ENCODE measurements at places on chromosomes 16 and 17.

- DNase-seq, result no peak
Observed at GRCh38 chr17:81656835-81657234, 493 bp upstream of the PDE6G start.

DNA sequence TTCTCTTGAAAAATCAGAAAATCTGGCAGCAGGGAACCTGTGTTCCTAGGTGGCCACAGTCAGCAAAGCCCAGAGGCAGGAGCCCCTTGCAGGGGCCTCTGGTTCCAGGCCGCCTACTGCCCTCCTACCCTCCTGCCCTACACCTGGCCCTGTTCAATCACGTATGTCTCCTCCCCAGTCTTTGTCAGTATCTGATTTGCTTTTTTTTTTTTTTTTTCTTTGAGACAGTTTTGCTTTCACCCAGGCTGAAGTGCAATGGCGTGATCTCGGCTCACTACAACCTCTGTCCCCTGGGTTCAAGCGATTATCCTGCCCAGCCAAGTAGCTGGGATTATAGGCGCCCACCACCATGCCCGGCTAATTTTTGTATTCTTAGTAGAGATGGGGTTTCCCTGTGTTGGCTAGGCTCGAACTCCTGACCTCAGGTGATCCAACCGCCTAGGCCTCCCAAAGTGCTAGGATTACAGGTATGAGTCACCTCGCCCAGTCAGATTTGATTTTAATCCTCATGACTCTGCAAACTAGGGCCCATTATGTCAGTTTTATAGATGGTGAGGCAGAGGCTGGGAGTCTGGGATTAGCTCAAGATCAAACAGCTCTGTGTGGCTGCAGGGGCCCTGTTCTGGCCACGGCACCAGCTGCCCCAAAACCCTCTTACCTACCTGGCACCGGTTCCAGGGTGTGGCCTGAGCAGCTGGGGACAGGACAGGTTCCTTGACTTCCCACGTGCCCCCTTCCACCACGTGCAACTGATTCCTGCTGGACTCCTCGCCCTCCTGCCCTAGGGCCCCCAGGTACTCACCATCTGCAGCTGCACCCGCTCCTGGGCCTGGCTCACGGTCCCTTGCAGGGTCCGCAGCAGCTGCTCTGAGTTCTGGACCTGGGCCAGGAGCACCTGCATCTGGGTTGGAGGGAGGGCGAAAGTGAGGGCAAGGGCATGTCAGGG lies 14.7 kb downstream of the RABEP2 start:
- no peak for DNase-seq

GRCh38 chr17:78345791-78346494 lies 13.9 kb downstream of the SOCS3 start:
- no peak for DNase-seq

DNA sequence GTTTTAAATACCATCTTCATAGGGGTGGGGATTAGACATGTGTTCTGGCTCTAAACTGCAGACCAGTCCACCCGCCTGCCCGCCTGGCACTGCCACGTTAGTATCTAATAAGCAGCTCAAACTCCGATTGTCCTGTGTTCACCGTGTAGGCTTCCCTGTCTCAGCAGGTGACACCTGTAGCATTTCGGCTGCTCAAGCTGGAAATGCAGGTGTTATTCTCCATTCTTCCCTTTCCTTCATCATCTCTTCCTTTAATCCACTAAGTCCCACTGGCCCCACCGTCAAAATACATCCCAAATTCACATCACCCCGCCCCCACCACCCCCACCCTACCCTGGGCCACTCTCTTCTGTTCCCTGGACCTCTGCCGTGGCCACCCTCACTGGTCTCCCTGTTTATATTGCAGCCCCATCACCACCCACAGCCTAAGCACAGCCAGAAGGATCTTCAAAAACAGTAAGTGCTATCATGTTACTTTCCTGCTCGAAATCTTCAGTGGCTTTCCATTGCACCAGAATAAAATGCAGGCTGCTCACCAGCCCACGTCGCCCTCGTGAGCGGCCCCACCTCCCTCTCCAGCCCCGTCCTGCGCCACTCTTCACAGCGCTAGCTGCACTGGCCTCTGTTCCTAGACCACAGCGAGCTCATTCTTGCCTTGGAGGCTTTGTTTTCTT lies 65.1 kb downstream of the RTN4RL1 start:
- no peak for DNase-seq

GRCh38 chr16:66905633-66906539 lies 12.8 kb downstream of the CDH16 start:
- no peak for DNase-seq

DNA sequence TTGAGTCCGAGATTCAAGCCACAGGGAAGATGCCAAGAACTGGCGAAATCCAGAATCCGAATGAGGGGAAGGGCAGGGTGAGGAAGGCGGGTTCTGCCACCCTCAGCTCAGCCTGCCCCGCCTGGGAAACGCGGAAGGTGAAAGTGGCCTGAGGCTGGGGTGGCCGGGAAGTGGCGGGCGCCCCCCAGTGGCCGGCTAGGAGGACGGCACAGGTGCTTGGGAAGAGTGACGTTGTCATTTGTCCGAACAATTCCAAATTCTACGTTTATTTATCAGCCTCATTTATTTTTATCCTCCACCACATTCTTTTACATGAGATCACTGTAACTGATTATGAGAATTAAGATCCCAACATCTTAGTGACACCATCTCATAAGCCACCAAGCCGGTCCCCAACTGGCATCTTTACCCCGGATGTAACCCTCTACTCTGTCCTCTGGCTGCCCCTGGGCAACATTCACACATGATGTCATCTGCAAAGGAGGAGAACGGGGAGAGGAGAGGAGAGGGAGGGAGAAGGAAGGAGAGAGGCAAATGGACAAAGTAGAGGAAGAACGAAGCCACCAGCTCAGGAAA lies 21.3 kb downstream of the SRCIN1 start:
- no peak for DNase-seq

GRCh38 chr17:78939615-78940014 lies 14.4 kb upstream of the TIMP2 start:
- no peak for DNase-seq

DNA sequence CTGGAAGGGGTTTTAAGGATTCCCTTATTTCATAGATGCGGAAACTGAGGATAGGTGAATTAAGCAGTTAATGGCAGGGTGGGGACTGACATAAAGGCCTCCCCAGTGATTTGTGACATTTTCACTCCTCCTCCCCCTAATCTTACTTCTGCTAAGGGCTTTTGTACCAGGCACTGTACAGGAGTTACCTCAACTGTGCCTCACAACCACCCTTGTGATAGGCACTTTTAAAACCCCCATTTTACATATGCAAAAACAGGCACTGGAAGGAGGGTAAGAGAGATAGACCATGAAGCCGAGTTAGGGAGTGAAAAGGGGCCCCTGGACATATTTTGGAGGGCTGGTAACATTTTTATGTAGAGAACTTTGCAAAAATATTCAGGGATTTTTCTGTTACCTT lies 862 bp upstream of the GDE1 start:
- DNase-seq, result no peak

GRCh38 chr17:4540224-4540651 lies 14.9 kb downstream of the MYBBP1A start:
- DNase-seq, result no peak

GRCh38 chr17:31171701-31172100 lies 76.9 kb downstream of the NF1 start:
- no peak for DNase-seq

DNA sequence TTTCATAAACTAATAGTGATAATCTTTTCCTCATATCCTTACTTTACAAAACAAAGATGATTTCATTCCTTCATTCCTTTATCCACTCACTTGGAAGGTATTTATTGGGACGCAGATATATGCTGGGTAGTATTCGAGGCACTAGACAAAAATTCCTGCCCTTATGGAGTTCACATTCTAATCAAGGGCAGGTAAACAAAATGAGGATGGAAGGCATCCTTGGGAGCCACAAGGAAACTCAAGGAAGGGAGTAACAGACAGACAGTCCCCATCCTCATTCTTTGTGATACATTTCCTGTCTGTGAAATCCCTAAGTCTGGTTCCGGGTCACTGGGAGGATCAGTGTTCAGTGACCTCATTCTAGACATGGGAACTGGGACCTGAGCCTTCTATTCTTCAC lies 45.2 kb downstream of the SLC6A2 start:
- no peak for DNase-seq

- no peak for DNase-seq
Observed at GRCh38 chr17:1552932-1553331, 9.7 kb downstream of the PITPNA start.

- no peak for DNase-seq
Observed at GRCh38 chr16:8924214-8924613, 39.5 kb downstream of the USP7 start.

GRCh38 chr17:46770818-46771560 lies 47.5 kb downstream of the WNT3 start:
- no peak for DNase-seq

- no peak for DNase-seq
Observed at GRCh38 chr17:3917391-3917931, 1.2 kb upstream of the P2RX1 start.

- DNase-seq, result no peak
Observed at GRCh38 chr17:42928714-42929496, 28.3 kb downstream of the G6PC1 start.

- no peak for DNase-seq
Observed at GRCh38 chr16:27302126-27302525, 11.6 kb upstream of the IL4R start.

DNA sequence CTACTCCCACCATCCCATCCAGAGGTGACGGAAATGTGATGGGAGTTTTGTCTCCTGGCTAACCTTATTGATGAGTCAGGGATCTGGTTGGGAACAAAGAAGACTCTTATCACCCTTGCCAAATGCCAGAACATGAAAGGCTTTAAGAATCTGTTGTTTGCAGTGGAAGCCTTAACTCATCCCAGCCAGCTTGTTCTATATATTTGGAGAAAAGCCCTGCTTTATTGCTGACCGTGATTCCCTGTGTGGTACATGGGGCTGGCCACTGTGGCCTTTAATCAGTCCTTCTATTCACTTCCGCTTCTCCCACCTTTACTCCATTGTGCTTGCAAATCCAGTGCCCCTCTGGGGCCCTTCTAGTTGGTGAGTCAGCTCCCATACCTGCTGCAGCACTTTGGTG lies 156.6 kb downstream of the PHKB start:
- DNase-seq, result no peak

GRCh38 chr17:82892899-82893565 lies 53.2 kb upstream of the ZNF750 start:
- no peak for DNase-seq

DNA sequence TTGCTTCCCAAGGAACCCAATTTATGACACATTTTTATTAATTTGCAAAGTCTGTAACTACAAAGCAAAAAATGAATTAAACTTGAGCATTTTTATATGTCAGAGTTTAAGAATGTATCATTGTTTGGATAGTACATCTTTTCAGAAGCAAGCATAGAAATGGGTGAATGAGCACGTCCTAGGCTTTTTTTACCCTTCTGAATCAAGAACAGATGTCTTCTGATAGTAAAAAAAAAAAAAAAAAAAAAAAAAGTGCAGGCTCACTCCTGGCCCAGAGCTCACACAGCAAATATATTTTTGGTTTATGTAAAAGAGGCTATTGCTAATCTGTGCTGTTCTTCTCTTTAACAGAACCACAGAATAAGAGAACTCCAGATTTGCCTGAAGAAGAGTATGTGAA lies 6.3 kb downstream of the TERF2IP start:
- DNase-seq, result no peak

DNA sequence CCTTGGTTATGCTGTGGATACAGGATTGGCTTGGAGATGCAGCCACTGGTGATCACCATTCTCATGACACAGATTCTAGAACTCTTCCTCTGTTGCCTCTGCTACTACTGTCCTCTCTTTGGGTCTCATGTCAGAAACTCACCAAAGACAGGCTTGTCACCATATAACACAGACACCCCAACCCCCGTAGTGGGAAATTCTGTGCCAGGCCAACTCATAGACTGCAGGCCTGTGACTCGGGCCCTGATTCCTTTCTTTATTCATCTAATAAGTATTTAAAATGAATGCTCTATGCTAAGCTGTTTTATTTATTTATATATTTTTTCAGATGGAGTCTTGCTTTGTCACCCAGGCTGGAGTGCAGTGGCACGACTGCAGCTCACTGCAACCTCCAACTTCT lies 9.5 kb downstream of the CYB5D2 start:
- DNase-seq, result no peak

GRCh38 chr17:35536664-35537171 lies 760 bp downstream of the SLFN12L start:
- no peak for DNase-seq

DNA sequence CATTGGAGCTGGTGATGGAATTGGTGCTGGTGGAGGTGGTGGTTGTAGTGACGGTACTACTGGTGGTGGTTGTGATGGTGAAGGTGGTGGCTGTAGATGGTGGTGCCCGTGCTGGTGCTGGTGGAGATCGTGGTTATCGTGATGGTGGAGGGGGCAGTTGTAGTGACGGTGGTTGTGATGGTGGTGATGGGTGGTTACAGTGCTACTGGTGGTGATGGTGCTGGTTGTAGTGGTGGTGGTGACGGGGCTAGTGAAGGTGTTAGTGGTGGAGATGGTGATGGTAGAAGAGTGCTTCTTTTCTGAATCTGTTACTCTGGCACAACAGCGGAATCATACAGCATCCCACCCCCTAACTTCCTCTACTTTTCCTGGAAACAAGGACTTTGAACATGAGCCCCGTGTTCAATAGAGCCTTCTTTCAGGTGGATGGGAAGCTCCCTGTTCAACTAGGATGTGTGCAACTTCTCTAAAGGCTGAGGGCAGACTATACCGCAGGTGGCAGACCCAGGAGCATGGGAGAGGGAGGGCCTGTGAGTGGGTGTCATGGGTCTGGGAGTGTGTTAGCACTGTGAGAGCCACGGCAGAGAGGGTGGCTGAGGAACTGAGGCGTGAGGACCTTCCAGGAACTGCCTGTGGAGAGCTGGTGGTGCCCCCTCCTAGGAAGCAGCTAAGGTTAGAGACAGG lies 8.2 kb downstream of the TBX21 start:
- DNase-seq, result no peak

Measured in dorsolateral prefrontal cortex (tissue), 122 donors.